Mesothelial cell of epicardium (in vitro differentiated cells): ENCODE measurements at places on chromosomes 7 and 10. TPM values are rescaled to one million over a fixed set of nuclear protein-coding genes. Genes with fewer than 3 reads are reported as not detected.

DNA sequence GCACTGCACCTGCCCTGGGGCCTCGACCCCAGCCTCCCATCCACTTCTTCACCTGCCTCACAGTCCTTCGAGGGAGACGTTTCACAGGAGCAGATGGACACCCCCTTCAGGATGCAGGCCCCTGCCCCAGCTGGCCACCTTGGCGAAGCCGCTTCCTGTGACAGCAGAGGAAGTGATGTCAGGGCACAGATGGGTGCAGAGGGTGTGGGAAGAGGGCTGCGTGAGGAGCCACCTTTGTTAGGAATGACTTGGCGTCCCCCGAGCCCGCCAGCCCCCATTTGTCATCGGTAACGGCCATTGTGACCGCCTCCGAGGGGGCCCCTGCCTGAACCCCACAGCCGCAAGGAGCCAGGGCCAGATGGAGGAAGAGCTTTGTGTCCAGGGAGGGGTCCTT, 47.4 kb upstream of the SLC29A3 start:
- H3K27ac ChIP-seq = peak overlapping the region; percentile 73
- H3K4me3 ChIP-seq = no peak overlapping the region
- H3K4me1 ChIP-seq = peaks cover 41% of the 10 kb centered on the region
- no peaks in the 10 kb centered on the region for H3K36me3 ChIP-seq
- no peaks in the 10 kb centered on the region for H3K27me3 ChIP-seq
- DNase-seq = no peak

DNA sequence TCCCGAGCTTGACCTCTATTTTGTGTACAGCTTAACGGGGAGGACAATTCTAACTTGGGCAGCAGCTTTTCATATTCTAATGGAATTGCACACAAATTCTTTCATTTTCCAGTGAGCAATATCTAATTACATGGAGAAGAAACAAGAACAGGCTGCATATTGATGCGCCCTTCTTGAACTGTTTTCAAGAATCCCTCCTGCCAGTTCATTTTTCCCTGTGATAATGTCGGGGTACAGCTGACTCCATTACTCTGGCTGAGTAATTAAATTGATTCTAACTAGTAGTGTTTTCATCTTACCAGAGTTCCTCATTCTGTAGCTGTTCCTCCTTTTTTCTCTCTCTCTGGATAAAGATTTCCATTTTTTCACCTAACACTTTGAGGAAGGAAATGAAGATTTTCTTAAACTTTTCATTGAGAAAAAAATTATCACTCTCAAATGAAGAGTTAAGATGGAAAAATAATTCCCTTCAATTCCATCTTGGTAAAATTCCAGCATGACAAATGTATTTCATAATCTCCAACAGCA, 190.9 kb downstream of the FANK1 start:
- H3K36me3 ChIP-seq = no peaks in the 10 kb centered on the region
- H3K4me1 ChIP-seq = peaks cover 6% of the 10 kb centered on the region
- no peaks in the 10 kb centered on the region for H3K27me3 ChIP-seq
- H3K27ac ChIP-seq = no peak overlapping the region
- H3K4me3 ChIP-seq = no peak overlapping the region

CYTH3 gene
- 28.3 to 29.9 TPM (median 29.2 TPM) in 3 replicates for total RNA-seq

DYNC1I1 gene
- total RNA-seq = 3.5 to 4.7 TPM (median 4.4 TPM) in 3 replicates

DNA sequence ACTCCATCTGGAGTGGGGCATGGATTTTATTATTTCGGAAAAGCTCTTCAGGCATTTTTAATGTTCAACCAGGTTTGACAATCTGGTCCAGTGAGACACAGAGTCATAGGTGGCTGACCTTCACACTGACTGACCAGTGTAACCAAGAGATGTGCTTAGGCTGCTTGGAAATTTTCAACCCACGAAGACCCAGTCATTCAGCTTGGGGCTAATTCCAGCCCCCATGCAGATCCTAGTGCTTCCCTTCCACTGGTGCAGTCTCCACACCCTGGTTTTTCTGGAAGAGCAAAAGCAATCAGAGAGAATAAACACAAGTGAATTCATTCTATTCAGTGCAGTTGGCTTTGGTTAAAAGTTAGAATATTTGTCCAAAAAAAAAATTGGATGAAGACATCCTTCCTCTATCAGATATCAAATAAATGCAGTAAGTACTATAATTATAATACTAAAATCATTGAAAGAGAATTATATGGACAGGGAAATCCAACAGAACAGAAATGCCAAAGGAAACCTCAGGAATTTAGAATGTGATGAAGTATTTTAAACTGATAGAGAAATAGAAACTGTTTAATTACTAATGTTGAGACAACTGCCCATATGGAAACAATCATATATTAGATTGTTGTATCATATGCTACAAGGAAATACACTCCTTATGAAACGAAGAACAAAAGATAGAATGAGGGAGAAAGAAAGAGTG, 178.0 kb downstream of the NPSR1 start:
- no peak overlapping the region for H3K4me3 ChIP-seq
- DNase-seq = no peak
- no peak overlapping the region for H3K27ac ChIP-seq
- peaks cover 5% of the 10 kb centered on the region for H3K27me3 ChIP-seq

GRCh38 chr10:92846344-92846743, 2.0 kb upstream of the EXOC6 start:
- no peak for DNase-seq
- H3K4me3 ChIP-seq = peak overlapping the region; percentile 46
- peaks cover 24% of the 10 kb centered on the region for H3K4me1 ChIP-seq
- no peaks in the 10 kb centered on the region for H3K27me3 ChIP-seq
- no peak overlapping the region for H3K27ac ChIP-seq

DNA sequence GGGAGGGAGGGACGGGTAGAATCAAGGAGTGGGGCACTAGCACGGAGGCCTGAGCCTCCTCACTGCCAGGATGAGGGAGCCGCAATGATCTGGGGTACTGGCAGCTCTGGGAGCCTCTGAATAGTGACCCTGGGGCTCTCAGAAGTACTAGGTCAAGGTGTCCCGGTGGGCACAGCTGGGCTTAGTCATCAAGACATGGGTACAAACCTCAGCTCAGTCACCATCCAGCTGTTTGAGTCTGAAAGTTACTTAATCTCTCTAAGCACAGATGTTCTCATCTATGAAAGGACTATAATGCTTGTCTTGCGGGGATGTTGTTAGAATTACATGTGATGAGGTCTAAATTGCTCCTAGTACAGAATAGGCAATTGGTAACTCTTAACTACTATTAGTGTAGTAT, 276.8 kb downstream of the KCNMA1 start:
- H3K27me3 ChIP-seq = no peaks in the 10 kb centered on the region
- peaks cover 2% of the 10 kb centered on the region for H3K4me1 ChIP-seq
- no peaks in the 10 kb centered on the region for H3K36me3 ChIP-seq

GRCh38 chr10:3324612-3325038, 152.0 kb upstream of the PITRM1 start:
- H3K4me1 ChIP-seq = peaks cover 7% of the 10 kb centered on the region
- no peaks in the 10 kb centered on the region for H3K27me3 ChIP-seq
- DNase-seq = no peak
- no peak overlapping the region for H3K4me3 ChIP-seq

- H3K4me1 ChIP-seq = peaks cover 21% of the 10 kb centered on the region
- H3K27me3 ChIP-seq = no peaks in the 10 kb centered on the region
- no peak for DNase-seq
- H3K4me3 ChIP-seq = no peak overlapping the region
- H3K27ac ChIP-seq = peak overlapping the region; percentile 90
Measured at GRCh38 chr7:35482231-35482630, 212.7 kb downstream of the HERPUD2 start.
